Mesothelial cell of epicardium (in vitro differentiated cells): ENCODE measurements at places on chromosomes 6 and 20.

DNA sequence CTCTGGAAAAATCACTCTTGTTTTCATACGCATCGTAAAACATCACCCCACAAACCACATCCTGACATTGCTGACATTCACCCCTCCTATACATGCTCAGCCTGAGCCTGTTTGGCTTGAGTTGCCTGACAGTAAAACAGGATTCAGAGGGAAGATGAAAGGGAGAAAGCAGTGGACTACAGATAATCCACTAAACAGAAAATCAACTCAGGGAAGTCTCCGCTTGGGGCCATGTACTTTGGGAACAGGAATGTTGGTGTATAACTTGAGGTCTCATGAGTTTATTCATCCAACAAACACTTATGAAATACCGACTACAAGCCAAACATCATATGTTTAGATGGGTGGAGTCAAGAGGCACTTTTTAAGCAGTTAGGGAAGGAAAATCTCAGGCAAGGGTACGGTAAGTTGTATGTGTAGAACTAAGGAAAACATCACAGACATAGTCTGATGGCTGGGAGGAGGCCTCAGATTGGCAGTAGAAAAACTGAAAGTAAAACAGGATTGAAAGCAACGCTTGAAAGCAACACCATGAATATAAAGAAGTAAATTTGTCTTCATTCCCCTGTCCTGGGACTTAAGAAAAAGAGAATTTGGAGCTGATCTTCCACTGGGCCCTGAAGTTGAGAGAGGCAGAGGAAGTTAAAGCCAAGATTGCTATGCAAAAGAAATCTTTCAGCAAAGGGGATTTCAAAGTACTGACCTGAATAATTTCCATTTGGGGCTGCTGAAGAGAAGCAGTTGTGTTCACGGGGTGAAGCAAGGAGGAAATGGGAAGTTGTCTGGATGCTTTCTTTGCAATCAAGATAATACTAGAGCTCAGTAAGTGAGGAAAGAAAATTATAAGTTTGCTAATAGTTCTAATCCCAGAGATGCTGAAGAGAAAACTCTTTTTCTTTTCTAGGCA is 28.8 kb downstream of the PDE7B start:
- no peak for DNase-seq

- DNase-seq: no peak
Observed at GRCh38 chr20:44092551-44093248, 94.3 kb downstream of the JPH2 start.

DNA sequence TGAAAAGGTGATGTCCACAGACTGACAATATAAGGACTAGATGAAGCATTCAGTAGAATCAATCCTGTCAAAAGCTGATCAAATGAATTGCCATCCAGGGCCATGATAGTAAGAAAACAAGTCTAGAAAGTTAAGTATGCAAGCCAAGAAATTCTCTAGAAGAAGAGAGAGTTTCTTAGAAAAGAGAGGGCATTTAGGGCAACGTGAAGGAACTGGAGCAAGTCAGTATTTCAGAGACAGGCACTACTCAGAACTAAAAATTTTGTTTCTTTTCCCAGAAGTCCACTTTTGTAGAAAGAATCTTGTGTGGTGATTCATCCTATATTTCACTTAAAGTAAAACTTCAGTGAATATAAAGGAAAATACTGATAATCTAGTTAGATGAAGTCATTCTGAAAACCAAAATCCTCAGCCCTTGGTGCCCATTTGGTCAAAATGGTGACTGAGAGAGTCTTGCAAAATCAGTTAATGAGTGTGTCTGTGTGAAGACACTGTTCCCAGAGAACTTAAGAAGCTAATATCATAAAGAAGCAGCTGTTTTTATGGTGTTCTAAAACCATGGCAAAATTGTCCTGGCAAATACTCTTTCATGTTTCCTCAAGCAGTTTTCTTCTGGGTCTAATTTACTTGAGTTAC is 82.2 kb downstream of the COL19A1 start:
- no peak for DNase-seq

DNA sequence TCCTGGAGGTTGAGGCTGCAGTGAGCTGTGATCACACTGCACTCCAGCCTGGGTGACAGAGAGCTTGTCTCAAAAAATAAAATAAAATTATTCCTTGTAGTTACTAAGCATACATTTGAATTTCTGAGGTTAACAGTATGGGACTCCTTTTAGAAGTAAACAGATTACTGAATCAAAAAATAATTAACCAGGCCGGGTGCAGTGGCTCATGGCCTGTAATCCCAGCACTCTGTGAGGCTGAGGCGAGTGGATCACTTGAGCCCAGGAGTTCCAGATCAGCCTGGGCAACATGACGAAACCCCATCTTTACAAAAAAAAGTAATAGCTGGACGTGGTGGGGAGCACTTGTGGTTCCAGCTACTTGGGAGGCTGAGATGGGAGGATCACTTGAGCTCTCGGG is 22.1 kb upstream of the EEF1A1 start:
- DNase-seq: no peak

DNA sequence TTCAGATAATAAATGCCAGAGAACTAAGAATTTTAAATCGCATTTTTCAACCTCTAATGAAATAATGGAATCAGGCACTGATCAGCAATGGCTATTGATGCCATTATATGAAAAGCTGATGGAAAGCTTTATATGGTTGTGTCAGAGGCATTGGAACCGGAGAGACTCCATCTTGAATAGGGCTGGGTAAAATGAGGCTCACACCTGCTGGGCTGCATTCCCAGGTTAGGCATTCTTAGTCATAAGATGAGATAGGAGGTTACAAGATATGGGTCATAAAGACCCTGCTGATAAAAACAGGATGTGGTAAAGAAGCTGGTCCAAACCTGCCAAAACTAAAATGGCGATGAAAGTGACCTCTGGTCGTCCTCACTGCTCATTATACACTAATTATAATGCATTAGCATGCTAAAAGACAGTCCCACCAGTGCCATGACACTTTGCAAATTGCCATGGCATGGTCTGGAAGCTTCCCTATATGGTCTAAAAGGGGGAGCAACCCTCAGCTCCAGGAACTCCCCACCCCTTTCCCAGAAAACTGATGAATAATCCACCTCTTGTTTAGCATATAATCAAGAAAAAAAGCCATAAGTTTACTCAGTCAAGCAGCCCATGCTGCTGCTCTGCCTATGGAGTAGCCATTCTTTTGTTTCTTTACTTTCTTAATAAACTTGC is 40.2 kb upstream of the CD83 start:
- no peak for DNase-seq

DNA sequence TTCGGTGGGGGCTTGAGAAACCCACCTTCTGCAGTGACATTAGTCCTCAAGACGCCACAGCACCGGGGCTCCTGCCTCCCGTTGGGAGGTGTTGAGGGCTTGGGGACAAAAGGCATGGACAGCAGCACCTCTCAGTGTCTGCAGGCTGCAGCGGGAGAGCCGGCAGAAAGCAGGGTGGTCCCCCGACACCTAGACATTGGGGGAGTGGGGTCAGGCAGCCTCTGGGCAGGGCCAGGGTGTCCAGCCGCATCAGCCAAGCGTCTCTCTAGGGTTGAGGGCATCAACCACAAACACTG is 264.7 kb downstream of the TAF4 start:
- peak; percentile 3 for DNase-seq

DNA sequence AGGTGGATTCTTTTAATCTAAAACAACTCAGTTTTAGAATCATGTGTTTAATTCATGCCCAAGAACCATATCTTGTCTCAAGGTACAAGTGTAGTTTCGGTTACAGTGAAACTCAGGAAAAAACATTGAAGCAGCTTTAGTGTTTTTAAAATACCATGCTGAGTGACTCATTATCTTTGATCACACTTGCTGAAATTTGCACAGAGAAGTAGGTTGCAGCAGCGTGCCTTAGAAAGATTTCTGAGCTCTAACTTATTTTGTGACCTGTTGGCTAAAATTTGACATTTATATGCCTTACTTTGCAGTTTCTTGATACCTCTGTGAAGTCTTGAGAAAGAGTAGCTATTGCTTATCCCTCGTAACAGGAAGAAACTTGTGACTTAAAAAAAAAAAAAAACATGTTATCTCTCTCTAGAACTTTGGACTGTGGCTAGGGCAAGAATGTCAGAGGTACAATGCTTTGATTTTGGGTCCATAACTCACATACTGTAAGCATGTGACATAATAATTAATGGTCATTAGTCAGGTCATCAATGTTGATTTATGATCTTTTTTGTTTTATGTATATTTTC is 34.5 kb upstream of the FUCA2 start:
- DNase-seq: no peak

- no peak for DNase-seq
Observed at GRCh38 chr6:70103798-70104197, 199.1 kb downstream of the COL9A1 start.

GRCh38 chr6:158879180-158879579 is 60.0 kb upstream of the EZR start:
- DNase-seq: no peak

GRCh38 chr6:73964241-73964854 is 268.3 kb downstream of the CD109 start:
- DNase-seq: no peak

- DNase-seq: no peak
Observed at GRCh38 chr6:122650403-122650802, 40.2 kb downstream of the PKIB start.

DNA sequence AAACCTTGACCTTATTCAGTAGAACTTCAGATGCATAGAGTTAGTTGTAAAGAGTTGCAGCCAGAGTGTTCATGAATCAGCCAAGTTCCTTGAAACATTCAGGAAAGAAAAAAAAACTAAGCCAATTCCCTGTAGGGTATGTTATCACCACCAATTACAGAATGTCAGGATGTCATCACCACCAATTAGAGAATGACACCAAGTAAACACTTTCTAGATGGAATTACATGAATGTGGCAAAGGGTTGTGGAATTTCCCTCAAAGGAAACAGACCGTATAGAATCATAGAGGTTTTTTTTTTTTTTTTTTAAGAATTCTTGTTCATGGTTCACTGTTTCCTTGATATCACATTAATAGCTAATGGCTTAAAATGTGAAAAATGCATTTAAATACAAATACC is 472.1 kb upstream of the RNF217 start:
- no peak for DNase-seq

GRCh38 chr20:53276143-53276542 is 304.0 kb downstream of the TSHZ2 start:
- DNase-seq: no peak

- no peak for DNase-seq
Observed at GRCh38 chr6:106792536-106793236, 163.3 kb downstream of the QRSL1 start.

DNA sequence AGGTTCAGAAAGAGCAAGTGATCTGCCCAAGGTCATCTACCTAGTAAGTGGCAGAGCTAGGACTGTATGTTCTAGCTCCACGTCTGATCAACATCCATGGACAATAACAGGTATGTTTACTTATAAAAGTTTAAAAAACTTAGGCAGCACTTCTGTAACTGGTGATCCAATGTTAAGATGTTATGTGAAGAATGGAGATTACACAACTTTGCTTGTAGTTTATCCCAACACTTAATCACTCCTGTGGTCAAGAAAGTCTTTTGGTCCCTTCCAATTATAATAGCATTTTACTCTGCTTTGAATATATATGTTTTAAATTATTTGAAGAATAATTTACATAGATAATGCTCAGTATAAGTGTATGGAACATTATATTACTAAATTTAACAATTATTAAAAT is 4.8 kb downstream of the FBXO30 start:
- no peak for DNase-seq

- DNase-seq: no peak
Observed at GRCh38 chr6:105164418-105164817, 15.4 kb downstream of the POPDC3 start.

DNA sequence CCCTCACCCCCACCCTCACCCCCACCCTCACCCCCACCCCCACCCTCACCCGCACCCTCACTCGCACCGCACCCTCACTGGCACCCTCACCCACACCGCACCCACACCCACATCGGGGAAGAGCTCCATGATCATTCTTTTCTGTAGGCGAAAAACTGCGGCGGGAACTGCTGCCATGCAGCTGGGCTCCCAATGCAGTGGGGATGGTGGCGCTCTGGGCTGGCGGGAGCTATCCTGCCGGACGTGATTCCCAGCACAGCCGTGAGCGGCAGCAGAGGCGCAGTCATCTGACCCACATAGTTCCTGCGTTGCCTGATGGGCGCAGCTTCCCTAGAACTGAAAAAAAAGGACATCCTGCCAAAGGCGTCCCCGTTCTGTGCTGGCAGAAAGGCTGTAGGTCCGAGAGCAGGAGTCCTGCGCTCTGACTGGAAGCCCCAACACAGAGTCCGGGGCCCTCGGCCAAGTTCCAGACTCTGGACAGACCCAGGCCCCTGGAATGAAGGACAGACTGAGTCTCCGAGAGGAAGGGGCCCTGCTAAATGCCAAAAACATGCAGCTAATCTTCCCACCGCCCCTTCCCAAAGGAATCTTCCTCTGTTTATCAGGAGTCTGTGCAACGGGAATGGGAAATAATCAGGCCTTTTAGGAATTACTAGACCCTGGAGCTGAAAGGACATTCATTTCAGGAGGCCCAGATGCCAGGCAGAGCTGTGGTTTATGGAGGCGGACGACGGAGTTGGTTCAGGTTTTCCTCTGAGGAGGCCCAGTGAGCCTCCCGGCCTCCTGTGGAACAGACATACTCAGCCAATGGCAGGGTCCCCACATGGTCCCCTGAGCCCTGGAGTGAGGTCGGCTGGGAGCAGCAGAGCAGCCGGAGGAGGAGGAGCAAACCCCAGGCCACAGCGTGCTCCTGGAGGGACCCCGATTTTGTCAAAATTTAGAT is 14.1 kb upstream of the TCFL5 start:
- DNase-seq: peak; percentile 79

DNA sequence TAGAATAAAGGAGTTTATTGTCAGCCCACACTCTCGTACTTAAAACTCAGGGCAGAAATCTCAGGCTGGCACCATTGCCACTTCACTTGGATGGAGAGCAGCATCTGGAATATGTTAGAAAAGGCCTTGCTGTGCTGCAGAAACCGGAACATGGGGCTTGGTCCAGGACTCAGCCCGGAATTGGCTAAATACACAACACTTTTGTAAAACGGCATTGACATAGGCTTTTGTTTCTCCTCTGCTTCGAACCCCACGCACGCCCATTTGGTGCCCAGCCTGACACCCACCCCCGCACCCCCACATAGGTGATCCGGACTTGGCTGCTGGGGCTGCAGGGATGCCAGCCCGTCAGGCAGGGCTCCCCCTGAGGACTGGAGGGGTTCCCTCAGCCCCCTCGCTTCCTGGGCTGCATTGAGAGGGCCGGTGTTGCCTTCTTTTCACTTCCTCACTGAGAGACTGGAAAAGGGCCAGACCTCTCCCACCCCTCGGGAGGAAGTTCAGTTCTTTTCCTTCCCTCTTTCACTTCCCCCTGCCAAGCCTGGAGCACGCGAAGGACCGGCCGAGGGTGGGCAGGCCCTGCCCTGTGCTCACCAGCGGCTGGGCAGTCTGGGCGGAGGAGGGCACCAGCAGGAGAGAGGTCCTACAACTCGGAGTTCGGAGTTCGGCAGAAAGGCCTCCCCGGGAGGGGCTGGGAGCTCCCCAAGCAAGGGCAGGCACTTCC is 17.9 kb upstream of the CST3 start:
- no peak for DNase-seq
